ENCODE measurements at places on chromosomes 13 and 19.

GRCh38 chr19:38597075-38597474, 20.7 kb downstream of the MAP4K1 start:
- DNase-seq = no peak

GRCh38 chr13:36913463-36913862, 6.6 kb downstream of the SMAD9 start:
- no peak for DNase-seq

GRCh38 chr19:40682431-40682964, 8.0 kb downstream of the NUMBL start:
- DNase-seq = no peak

GRCh38 chr13:112606109-112607001, 18.4 kb upstream of the TUBGCP3 start:
- DNase-seq = peak; percentile 57

- DNase-seq = no peak
Measured at GRCh38 chr19:8041531-8041931, 11.0 kb upstream of the CCL25 start.

DNA sequence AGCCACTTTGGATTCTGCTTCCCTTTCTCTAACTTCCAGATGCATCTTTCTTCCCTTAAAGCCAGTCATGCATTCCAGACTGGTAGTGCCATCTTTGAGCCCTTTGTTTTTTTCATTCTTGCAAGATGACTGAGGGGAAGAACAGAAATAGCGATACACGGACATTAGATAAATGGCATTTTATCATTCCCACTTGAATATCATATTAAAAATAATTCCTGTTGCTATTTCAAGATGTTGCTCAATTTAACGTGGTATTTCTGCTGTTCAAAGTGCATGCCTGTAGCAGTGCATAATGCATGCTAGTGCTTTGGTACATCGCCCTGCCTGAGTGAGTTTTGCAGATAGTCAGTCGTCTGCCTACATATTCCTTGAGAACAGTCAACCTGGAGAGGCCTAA, 140.6 kb upstream of the FRY start:
- no peak for DNase-seq

DNA sequence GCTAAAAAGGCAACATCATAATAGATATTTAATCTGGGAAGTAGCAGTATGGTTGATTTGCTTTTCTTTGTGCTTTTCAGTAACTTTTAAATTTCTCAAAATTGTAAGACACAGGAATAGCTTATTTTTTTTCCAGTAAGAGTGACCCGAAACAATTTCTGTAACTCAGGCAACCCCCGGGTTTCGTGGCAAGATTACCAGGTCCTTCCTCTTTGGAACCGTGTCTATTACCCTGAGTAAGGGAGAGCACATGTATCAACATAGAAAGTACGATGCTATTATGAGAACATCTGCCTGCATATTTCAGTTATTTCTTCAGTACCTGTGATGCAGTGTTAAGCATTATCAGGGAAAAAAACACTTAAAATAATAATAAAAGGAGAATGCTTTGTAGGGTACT, 64.1 kb downstream of the DOCK9 start:
- DNase-seq = no peak
